IPS DF 19.7 (cell line): ENCODE measurements at places on chromosomes 11 and 22.
A peak's percentile ranks its signal among the peaks of the same experiment; 100 is the strongest.

- DNase-seq, result no peak
Measured at GRCh38 chr22:40313007-40313406, 33.3 kb upstream of the ADSL start.

- DNase-seq, result no peak
Measured at GRCh38 chr22:21992593-21993237, 10.1 kb upstream of the TOP3B start.

GRCh38 chr11:126891556-126892217 lies 108.9 kb downstream of the KIRREL3 start:
- DNase-seq, result no peak

- DNase-seq, result no peak
Measured at GRCh38 chr11:47359586-47359985, 7.1 kb upstream of the MYBPC3 start.

DNA sequence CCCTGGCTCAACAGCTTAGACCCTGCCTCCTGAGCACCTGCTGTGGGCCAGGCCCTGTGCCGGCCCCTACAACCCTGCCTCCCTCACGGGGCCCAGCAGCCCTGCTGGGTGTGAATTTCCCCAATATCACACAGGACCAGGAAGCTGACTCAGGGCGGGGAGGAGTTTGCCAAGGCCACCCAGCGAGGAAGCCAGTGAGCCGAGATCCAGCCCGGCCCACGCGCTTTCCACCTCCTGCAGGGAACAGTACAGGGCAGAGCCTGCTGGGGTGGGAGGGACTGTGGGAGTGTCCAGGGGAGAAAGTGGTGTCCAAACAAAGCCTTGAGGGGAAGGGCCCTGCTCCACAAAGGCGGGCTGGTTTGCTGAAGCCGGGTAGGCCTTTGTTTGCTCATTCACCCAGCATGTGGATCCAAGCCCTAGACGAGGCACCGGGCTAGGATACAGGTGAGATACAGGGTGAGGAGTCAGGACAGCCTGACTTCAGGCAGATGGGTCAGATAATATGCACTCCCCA lies 26.8 kb downstream of the RPL3 start:
- no peak for DNase-seq

GRCh38 chr11:13317293-13318080 lies 39.9 kb downstream of the BMAL1 start:
- DNase-seq, result no peak

DNA sequence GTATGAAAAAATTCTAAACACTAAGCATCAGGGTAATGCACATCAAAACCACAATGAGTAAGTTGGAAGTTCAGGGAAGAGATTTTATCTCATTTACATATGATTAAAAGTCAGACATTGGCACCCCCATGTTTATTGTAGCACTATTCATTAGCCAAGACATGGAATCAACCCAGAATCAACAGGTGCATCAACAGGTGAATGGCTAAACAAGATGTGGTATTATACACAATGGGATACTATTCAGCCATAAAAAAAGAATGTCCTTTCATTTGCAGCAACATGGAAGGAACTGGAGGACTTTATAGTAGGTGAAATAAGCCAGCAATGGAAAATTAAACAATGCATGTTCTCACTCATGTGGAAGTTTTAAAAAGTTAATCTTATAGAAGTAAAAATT lies 17.6 kb upstream of the TTC17 start:
- no peak for DNase-seq

DNA sequence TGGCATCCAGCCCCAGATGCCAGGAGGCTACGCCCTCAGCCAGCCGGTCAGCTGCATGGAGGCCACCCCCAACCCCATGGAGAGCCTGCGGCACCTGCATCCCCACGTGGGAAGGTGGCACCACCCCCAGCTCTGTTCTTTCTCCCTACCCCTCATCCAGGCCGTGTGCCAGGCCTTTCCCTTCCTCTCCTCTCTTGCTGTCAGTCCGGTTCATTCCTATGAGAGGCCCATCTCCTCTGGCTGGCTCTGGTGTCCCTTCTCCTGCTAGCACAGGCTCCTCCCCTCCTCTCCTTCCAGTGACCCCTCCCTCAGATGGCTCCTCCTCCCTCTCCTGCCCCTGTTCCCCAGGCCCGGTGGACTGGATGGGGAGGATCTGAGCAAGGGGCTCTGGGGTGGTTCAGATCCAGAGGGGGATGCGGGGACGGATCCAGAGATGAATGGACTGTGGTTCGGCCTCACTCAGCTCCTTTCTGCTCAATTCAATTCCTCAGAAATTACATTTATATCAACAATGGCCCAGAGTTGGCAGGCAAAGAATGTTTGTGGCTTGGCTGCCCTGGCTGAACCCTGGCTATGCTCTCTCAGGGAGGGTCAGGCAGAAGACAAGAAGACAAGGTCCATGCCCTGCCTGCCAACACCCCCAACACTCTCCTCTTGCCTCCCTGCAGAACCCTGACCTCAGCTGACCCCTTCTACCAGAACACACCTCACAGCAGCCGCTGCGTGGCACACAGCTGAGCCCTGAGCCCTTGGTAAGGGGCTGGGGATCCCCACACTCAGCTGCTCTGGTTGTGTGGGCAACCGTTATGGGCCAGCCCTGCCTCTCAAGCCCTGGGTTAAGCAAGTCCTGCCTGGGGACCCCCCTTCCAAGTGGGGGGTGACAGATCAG lies 18.5 kb upstream of the LRRC10B start:
- no peak for DNase-seq

- no peak for DNase-seq
Measured at GRCh38 chr11:59923813-59924212, 14.4 kb upstream of the OOSP1 start.

- no peak for DNase-seq
Measured at GRCh38 chr11:78277314-78277994, 88.7 kb downstream of the USP35 start.

DNA sequence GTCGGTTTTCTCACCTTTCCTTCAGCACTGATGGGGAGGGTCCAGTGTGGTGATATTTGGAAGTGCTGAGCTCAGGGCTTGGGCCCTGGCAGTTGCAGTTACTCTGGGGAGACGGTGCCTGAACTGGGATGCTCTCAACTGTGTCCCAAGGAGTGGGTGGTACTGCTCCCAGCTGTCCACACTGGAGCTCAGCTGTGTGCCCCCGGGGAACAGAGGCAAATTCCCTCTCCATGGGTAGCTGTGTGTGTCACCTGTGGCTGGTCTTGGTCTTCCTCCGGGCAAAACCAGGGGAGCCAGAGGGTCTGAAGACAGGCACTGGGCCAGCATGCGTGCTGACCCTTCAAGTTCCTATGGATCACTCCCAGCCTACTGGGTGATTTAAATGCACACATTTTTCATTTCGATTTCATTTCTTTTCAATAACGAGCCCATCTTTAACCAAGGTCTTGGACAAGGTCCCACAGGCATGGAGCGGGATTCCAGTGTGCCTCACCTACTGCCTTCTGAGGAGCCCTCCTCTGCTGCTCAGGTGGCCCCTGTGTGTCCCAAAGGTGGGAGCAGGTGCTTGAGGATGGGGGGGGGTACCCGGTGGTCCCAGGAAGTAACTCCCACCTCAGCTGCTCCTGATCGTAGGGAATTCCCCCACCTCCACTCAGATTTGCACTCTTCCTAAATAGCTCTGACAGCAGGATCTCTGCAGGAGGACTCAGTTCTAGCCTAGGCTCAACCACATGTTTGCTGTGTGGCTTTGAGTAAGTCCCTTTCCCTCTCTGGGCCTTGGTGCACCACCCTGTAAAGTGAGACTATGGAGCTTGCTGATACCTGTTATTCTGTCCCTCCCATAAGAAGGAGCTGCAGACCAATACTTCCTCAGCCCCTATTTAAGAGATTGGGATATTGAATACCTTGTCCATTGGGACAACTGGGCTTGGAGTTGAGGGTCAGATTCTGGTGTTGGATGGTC lies 16.8 kb downstream of the PRDM11 start:
- no peak for DNase-seq

GRCh38 chr11:115659061-115659963 lies 155.1 kb upstream of the CADM1 start:
- no peak for DNase-seq

DNA sequence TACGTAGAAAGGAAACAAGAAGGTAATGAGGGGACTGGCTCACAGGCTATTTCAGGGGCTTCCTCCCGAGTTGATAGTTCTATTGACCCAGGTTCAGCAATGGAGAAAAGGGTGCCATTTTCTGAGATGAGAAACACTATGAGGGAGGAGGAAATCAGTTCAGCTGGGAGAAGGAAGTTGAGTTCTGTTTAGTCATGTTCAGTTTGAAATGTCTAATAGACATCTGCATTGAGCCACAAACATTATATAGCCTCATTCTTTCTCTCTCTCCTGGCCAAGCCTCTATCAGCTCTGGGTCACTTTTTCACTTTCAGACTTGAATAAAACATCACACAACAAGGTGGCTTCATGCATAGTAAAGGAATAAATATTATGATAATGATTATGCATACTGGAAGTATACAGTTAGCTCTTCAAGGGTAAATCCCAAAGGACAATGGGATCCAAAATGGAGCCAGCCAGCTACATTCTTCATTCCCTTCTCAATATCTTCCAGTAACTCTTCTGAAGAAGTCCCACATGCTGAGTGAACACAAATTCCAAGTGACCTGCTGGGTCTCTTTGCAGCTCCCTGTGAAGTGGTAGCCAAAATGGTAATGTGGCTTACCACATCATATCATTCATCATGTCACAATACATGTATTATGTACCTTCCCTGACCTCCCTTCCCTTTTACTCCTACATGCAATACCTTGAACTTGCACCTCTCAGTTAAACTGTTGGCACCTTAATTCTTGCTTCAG lies 80.9 kb upstream of the CD44 start:
- no peak for DNase-seq

- no peak for DNase-seq
Measured at GRCh38 chr11:46524201-46524770, 69.5 kb downstream of the AMBRA1 start.

GRCh38 chr11:62433904-62434276 lies 15.1 kb downstream of the SCGB1A1 start:
- no peak for DNase-seq

- no peak for DNase-seq
Measured at GRCh38 chr11:42417691-42418090, 894.1 kb upstream of the API5 start.

DNA sequence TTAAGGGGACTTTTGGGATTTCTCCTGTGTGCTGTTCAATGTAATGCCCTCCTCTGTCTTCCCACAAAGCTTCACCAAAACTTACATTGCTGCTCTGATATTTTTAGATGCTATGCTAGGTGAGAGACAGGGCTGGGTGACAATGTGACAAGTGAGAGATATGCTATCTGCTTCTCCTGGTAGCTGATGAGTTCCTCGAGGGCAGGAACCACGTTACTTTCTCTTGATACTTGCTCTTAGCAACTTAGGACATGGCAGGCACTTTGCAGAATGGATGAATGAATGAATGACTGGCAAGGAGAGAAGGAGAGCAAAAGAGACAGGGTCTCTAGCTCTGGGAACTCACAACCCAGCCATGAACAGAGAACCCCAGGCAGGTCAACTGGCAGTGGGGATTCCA lies 115.4 kb downstream of the C11orf58 start:
- no peak for DNase-seq

DNA sequence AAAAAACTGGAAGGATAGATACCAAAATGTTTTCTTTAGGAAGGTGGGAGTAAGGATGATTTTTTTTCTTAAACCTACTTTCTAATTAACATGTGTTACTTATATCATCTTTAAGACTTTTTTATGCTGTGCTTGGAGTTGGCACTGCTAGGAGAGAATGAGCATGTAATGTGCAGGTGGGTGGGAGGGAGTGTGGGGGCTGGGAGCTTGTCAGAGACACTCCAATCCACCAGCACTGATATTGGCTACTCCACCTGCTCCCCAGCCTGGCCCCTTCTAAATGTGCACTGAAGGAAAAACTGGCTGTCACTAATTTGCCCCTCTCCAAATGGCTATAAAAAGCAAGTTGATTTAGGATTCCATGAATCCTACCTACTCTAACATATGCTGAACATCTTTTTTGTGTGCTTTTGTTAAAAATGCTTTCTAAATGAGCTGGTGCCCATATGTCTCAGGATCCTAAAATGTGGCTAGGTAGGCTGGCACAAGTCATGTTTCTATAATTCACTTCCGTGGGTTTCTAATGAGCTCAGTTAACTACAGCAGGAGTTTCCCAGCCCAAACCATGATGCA lies 44.3 kb upstream of the BMAL1 start:
- DNase-seq, result no peak

GRCh38 chr11:116513894-116514293 lies 258.9 kb downstream of the BUD13 start:
- DNase-seq, result peak; percentile 30

GRCh38 chr11:78714539-78714938 lies 139.9 kb upstream of the NARS2 start:
- no peak for DNase-seq

- no peak for DNase-seq
Measured at GRCh38 chr11:134668796-134669195, 256.8 kb upstream of the B3GAT1 start.

GRCh38 chr11:97454988-97455387 lies 1065.2 kb downstream of the JRKL start:
- DNase-seq, result no peak

DNA sequence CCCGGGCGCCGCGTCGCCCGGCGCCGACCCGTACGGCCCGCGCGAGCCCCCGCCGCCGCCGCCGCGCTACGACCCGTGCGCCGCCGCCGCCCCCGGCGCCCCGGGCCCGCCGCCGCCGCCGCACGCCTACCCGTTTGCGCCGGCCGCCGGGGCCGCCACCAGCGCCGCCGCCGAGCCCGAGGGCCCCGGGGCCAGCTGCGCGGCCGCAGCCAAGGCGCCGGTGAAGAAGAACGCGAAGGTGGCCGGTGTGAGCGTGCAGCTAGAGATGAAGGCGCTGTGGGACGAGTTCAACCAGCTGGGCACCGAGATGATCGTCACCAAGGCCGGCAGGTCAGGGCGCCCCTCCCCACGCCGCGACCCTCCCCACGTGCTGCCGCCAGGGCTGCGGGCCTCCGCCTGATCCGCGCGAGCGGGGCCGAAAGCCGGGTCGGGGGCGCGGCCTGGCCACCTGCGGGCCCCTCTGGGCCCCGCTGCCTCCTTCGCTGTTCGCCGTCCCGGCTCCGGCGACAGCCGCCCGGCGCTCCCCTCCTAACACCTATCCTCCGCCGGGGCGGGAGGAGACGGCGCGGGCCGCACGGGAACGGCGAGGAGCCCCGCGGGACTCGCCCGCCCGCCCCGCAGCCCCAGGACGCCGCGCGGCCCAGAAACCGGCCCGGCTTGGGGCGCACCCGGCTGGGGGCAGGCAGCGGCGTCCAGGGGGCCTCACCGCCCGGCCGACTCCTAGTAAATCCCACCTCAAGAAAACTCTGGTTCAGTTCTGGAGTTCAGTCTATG lies 560 bp downstream of the TBX1 start:
- DNase-seq, result no peak

GRCh38 chr11:73243093-73243485 lies 25.0 kb downstream of the P2RY2 start:
- DNase-seq, result no peak
